ENCODE measurements at places on chromosomes 7 and 10.

DNA sequence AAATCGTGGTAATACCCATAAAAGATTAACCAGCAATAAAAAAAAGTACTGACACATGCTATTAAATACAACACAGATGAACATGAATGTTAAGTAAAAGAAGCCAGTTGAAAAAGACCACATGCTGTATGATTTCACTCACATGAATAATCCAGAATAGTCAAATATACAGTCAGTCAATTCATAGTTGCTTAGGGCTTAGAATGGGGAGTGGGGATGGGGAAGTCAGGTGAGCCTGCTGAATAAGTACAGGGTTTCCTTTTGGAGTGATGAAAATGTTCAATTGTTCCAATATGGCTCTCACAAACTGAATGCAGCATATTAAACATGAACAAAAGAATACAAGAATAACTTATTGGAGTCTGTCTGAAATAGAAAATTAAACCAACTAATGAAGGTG, 1.8 kb downstream of the COA1 start:
- DNase-seq = no peak

GRCh38 chr10:29329420-29329819, 40.5 kb downstream of the LYZL1 start:
- DNase-seq = no peak

DNA sequence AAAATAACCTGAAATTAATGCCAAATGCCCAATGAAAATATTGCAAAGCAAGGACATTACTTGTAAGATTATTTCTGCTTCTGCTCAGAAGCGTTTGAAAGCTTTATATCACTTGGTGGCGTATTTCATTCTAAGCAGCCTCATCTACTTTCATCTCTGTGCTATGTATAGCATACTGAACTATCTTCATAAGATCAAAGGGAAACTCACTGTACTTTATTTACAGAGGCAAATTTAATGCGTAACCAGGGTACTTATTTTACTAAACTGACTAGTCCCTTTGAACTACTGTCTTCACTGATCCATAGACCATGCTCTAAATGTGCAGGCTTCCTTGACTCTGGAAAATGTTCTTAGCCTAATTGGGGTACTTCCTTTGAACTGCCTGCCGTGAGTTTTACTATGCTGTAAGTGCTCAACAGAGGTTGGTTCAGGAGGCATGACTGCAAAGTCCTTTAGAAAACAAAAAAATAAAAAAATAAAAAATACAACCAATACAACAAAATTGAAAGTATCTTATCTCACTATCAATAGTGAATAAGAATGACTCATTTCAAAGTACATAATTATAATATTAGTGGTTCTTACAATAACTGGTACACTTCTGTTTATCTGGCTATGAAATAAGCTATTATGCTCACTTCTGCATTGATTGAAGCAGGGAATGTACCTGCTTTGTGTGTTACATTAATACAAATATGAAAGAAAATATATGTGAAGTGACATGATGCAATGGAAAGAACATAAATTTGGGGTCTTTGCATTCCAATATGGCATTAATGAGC, 41.0 kb upstream of the TSPAN12 start:
- no peak for DNase-seq

DNA sequence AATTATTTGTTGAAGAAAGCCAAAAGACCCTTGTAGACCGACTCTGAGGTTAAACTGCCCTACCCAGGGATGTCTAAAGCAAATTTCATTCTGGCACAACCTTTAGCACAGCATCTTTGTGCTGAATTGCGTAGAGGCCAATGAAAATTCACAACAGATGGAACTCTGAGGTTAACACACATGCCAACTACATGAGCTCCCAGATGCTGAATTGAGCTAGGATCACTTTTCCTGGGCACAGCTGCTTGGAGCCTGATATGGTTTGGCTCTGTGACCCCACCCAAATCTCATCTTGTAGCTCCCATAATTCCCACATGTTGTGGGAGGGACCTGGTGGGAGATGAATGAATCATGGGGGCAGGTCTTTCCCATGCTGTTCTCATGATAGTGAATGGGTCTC, 158.0 kb upstream of the PTN start:
- DNase-seq = no peak

- DNase-seq = no peak
Observed at GRCh38 chr7:66657798-66658197, 29.1 kb downstream of the KCTD7 start.

DNA sequence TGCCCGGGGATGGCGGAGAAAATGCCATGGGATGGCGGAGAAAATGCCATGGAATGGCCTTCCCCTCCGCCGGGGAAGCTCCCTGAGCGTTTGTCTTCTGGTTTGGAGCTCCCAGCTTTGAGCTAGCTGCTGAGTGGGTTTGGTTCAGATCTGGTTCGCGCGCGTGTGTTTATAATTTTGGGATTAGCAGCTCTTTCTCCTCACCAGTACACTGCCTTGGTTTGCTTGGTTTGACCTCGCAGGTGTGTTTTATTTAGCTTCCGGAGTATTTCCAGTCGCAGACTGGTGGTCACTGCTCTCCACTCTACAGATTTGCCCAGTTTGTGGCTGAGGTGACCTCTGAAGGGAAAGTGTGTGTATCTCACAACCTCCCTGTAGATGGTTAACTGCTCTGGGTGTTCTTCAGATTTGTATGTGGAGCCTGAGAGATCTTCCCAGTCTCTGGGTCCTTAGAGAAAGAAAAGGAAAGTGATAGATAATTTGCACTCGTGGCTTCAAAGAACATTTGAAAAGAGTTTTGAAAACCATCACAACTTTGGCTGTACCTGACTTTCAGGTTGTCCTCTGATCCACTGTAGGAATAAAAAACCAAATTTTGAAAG, 597 bp downstream of the ZNF277 start:
- peak; percentile 26 for DNase-seq

- DNase-seq = no peak
Observed at GRCh38 chr7:95999481-95999880, 227.1 kb downstream of the DYNC1I1 start.

DNA sequence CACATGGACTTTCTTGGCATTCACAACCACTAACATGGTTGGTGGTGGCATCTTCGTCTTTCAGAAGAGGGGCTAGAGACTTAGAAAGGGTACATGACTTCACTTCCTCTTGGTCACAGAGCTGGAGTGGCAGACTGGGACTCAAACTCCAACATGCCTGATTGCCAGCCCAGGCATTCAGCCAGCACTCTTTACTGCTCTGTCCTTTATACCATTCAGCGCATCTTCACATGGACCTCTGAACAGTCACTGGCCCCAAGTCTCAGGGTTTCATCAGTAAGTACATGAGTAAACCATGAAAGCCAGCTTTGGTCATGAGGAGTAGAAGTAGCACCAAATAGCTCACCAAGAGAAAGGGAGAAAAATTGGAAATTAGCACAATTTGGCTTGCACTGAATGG, 148.4 kb upstream of the KLF14 start:
- DNase-seq = peak; percentile 30

DNA sequence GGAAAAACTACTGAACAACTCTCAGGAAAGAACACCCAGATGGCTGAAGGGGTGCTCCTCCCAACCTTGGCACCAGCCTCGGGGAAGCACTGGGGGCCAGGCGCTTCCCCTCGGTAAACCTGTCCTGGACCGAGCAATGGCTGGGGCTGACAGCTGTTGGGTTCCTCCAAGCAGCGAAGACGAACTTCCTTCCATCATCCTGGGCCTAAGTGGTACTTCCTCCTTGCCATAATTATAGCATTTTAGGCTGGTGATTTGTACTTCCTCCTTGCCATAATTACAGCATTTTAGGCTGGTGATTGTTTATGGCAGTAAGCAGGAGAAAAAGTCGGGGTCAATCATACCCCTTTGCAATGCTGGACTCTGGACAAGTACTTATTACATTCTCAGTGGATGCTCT, 69.3 kb downstream of the MYOF start:
- no peak for DNase-seq

DNA sequence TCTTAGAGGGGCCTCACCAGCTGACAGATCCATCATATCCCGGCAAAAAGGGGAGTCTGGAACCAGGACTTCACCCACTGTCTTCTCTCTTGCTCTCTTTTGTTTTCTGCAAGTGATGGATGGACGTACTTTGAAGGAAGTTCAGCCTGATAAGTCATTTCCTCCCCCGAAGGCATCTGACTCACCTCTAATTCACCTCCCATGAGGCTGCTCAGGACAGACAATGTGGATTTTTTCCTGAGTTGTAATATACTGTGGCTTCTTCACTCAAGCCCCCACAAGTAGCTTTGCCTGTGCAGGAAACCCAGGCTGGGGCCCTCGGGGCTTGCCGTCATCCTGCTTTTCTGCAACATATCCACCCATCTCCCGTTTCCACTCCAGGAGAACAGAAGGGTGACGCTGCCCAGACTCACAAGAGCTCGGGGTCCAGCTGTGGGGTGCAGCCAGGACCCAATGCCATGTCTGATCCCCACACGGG, 70.4 kb downstream of the ASB13 start:
- peak; percentile 100 for DNase-seq

DNA sequence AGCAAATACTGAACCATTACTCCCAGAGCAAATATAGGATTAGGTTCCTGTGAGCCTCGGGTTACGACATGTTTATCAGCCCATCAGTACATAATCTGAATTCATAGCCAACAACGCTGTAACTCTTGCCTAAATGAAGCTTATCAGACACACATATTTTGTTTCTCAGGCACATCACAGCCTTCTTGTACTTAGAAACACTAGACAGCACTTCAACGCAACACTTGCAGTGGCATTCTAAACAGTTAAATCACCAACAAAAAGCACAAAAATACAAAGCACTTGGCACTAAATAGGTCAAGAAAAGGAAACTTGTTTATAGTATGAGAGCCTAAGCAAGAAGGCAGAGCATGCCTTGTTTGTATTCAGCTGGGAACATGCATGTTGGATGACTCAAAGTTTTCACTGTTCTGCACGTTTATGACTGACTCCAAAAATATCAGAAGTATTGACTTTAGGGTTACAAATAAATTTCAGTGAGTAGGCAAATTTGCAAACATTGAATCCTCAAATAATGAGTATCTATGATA, 75.0 kb downstream of the VPS50 start:
- peak; percentile 79 for DNase-seq

DNA sequence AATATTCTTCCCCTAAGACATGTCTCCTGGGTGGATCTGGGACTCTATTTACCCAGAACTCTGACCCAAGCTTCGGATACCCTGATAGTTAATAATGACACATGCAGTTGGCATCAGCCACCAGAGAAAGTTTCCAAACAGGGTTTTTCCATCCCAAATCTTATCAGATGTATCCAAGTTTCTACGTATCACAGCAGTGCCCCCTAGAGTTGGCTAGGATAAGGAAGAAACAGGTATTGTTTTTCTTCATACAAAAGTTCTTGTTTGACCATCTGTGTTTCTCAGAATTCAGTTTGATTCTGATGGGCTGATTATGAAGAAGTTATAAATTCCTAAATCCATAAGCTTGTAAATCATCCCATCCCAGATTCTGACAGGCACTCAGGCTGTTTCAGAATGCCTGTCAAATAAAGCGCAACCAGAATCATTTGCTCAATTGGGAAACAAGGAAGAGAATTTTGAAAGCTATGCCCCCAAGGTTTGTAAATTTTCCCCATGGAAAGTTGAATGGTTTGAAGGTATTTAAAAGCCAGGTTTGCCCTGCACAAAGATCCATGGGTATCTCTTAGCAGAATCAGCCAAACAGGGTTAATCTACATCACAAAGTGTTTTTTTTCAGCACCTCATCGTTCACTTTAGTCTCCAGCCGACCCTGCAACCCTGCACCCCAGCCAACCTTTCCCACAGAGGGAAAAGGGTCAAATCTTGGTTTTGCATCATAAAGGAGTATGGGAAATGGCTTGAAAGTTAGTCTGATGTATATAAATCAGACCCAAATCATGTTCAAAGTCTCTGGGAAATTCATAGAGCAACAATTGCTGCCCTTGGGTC, 47.4 kb downstream of the NRAP start:
- peak; percentile 33 for DNase-seq

GRCh38 chr7:64101126-64101942, 56.1 kb downstream of the ZNF727 start:
- DNase-seq = no peak

GRCh38 chr10:132957981-132958882, 15.9 kb upstream of the CFAP46 start:
- no peak for DNase-seq

- peak; percentile 25 for DNase-seq
Observed at GRCh38 chr7:14085901-14086300, 96.4 kb upstream of the ETV1 start.

DNA sequence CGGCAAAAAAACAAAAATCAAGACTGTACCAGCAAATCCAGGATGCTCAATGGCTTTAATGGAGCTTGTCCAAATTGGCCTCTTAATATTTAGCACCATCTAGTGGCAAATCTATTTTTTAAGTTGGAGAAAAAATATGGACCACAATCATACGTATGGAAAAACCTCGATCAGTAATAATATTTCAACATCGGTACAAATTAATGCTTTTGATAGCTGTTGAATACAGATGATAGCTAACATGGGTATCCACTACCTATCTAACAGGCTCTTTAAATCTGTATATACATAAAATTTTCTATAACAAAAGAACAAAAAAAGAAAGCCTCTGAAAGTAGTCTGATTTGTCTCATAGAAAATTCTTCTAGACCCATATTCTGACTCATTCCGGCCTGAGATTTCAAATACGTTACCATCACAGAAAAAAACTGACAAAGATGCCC, 29.2 kb downstream of the COA1 start:
- DNase-seq = peak; percentile 88

DNA sequence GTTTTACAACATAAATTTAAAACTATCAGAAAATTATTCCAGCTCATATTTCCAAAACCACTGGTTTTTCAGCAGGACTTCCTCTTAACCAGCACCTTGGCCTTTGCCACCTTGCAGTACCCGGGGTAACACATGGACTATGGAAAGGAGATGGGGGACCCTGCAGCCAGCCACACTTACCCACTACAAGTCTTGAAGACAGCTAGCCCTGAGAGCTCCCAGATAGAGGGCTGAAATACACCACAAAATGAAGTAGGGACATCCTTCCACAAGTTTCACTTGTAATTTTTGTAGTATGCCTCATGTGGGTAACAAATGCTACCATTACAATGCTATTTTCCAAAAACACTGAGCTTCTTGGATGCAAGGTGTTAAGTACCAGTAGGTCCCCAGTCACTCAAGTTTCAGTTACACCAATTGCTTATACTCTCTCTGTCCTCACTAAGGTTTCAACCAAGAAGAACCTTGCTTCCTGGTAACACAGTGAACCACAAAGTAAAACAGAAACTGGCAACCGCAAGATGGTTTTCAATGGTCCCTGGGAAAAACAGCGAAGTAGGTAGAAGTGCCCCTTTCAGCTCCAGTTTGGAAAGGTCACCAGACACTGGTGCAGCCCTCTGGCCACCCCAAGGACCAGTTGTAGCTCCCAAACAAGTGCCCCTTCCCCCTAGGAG, 110.9 kb downstream of the SGMS1 start:
- DNase-seq = no peak

GRCh38 chr7:42151309-42151708, 85.7 kb downstream of the GLI3 start:
- DNase-seq = no peak

GRCh38 chr7:147774461-147774860, 816.1 kb upstream of the C7orf33 start:
- DNase-seq = no peak

DNA sequence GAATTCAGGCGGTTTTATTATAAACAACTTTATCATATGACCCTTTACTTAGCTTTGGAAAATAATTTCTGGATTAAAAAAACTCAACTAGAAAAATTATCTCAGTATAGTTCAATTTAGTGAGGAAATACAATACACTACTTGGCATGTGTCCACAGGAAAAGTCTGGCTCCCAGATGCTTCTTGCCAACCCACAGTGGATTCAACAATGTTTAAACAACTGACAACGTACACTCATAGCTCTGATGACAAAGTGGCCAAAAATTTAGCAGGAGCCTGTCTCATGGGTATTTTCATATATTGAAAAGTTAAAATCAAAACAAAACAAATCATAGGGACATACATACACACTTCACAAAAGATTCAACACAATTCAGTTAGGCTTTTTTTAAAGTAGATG, 158.8 kb downstream of the SKAP2 start:
- DNase-seq = peak; percentile 97

All from ELR (cell line).